ENCODE measurements at places on chromosomes 6 and 20.

- DNase-seq: peak; percentile 61
Observed at GRCh38 chr6:127554435-127555006, 22.5 kb upstream of the C6orf58 start.

- DNase-seq: no peak
Observed at GRCh38 chr6:99091985-99092384, 144.2 kb upstream of the FBXL4 start.

DNA sequence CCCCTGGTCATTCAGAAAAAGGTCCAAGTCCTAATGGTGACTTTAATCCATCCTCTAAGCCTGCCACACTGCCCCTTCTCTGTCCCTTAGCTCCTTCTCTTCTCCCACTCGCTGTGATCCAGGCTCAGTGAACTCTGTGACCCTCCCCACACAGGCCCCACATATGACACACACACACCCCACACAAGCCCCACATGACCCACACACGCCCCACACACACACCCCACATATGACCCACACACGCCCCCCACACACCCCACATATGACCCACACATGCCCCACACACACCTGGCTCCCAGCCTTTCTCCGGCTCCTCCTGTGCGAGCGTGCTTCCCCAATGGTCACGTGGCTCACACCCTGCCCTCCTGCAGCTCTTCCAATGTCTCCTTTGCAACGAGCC, 528.4 kb upstream of the AGPAT4 start:
- no peak for DNase-seq

- no peak for DNase-seq
Observed at GRCh38 chr20:46206025-46206424, 87.9 kb downstream of the CD40 start.

- DNase-seq: no peak
Observed at GRCh38 chr20:51510936-51511605, 31.4 kb downstream of the NFATC2 start.

GRCh38 chr6:159700970-159701369, 7.9 kb upstream of the SOD2 start:
- DNase-seq: peak; percentile 66

GRCh38 chr6:14802514-14803160, 443.2 kb upstream of the JARID2 start:
- DNase-seq: no peak

- no peak for DNase-seq
Observed at GRCh38 chr6:158048589-158048988, 66.9 kb downstream of the SYNJ2 start.

GRCh38 chr6:51830666-51831065, 256.7 kb downstream of the PKHD1 start:
- no peak for DNase-seq

GRCh38 chr6:148001844-148002642, 340.6 kb upstream of the SASH1 start:
- DNase-seq: no peak

DNA sequence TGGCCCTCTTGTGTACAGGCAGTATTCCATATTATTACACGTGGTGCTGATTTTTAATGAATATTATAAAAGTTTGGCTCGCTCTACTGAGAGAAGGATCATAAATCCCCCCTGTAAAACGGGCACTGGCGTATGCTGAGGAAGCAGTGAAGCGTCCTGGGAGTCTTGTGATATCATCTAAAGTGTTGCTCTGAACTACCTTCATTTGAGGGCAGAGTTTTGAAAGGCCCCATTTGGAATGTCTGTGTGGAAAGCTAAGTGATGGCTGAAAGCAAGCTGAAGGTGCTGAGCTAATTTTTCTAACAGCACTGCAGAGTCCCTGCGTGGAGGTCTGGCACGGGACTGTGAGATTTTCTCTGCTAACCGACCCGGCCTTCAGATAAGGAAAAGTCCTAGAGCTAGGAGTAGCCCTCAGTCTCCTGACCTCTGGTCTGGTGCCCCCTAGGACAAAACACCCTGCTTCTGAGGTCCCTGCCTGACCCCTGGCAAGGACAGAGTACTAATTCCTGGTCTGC, 1.3 kb upstream of the BACH2 start:
- DNase-seq: peak; percentile 77

DNA sequence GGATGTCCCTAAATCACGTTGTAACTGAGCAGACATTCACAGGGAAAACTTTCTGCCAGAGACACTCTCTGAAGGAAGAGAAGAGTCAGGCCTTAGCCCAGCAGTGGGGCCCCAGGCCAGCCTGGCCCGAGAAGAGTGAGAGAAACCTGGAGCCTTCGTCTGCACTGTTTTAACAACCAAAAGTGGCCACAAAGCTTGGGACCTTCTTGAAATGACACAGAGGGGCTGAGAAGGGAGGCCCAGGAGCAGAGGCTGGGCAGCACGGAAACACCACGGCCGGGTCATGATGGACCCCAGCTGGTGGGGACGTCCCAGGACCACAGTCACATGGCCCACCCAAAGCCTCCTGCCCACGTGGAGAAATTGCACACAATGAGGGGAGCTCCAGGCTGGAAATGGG, 126.8 kb upstream of the THBS2 start:
- DNase-seq: no peak

- no peak for DNase-seq
Observed at GRCh38 chr6:76683985-76684384, 611.5 kb upstream of the IMPG1 start.

DNA sequence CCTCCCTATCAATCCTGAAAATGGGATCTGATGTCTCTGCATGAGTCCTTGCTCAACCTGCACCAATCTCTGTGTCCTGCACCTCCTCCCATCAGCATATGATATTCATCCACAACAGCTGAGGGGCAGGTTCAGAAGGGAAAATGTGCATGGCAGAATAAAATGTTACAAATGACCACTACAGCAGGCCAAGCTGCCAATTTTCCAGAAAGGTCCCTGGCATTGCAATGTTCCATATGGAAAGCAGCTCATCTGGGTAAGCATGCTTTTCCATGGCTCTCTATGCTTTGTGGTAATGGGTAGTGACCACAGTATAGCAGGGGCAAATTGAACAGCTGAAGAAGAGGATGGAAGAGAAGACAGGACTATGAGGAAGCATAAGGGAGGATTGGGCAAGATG, 841.2 kb upstream of the FLRT3 start:
- no peak for DNase-seq

DNA sequence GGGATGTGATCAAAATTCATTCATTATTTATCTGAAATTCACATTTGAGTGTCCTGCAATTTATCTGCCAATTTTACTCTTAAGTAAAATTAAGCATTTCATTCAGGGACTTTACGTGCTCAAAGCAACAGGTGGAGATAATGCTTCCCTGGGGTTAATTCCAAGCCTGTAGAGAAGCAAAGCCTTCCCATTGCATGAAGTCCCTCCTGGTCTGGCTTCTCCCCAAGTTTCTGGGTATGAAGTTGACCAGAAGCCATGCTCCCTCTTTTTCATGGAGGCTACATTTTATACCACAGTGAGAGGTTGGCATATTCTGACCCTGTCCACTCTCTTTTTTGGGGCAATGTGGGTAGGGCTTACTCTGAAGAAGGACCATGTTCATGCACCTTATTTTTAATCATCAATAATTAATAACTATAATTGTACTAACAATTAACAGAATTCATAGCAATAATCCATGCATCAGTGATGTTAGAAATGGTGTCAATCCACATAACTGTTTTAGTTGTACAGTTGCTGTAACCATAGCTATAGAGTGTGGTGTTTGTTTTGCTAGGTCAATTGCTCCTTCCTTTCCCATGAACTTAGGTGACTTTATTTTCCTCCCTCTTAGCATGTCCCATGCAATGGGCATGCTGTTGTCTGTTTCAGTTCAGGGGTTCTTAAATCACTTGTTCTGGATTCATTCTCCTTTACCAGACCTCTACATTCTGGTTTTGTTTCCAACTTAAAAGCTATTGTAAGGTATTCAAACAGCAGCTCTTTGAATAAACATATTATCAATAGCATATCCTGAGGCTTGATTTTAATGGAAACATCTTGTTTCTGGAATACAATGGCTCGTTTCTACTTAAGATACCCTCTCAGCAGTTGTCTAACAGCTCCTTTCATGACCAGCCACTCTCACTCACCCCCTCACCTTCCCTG, 1.5 kb downstream of the LAMA4 start:
- no peak for DNase-seq

GRCh38 chr6:134097114-134097707, 44.8 kb upstream of the SLC2A12 start:
- DNase-seq: peak; percentile 85

DNA sequence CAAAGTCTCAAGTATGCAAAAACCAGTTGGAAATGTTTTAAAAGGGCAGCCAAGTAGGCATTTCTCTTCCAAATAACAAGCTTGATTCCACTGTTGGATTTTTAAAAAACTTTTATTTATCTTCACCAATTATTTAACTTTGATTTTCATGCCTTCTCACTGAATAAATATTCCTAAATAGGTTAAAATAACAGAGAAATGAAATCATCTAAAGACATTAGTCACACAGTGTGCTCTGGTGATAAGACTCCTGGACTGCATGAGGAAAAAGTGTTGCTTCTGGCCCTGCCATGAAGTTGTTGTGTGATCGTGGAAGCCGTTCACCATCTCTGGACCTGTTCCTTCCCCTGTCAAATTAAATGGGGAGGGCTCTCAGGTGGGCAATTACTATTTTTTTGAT, 33.8 kb upstream of the IGF2R start:
- no peak for DNase-seq

GRCh38 chr20:31967830-31968249, at the start of gene XKR7:
TSS of gene XKR7 (plus strand) at chr20:31968151. CDS start at chr20:31968176, 25 bp downstream.
- DNase-seq: no peak

GRCh38 chr6:155154158-155154830, 109.5 kb upstream of the CLDN20 start:
- no peak for DNase-seq
